ENCODE measurements at places on chromosomes 1 and 21. TPM values are rescaled to one million over a fixed set of nuclear protein-coding genes. Genes with fewer than 3 reads are reported as not detected.

The IVL gene
- total RNA-seq: 43.4 TPM

The IL20 gene
- not detected for total RNA-seq

The LBR gene
- total RNA-seq: 81.0 TPM

The HSD3B1 gene
- 0.75 TPM for total RNA-seq

The RGS7 gene
- total RNA-seq: 0.60 TPM

The MPL gene
- total RNA-seq: 0.55 TPM

The OR2T2 gene
- total RNA-seq: not detected

The TCHHL1 gene
- total RNA-seq: not detected

GRCh38 chr21:45778686-45779085 lies 135.2 kb downstream of the PCBP3 start:
- DNase-seq: no peak

- DNase-seq: no peak
These were observed 76.6 kb downstream of the LMX1A start for GRCh38 chr1:165279882-165280281.

DNA sequence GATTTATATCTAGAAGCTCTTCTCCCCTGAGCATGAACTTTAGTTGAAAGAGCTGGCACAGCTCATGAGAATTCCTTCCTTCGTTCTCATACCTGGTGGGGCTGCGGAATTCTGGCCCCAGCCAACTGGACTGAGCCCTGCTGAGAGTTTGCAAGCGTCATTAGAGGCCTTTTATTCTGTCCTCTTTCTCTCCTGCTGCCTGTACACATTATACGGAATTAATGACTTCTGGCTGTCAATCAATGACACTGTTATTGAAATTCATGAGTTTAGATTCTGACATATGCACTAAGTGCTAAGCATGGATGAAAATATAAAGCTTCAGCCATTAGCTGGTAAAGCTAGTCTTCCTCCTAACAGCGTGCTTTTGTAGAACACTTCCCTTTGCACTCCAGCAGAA lies 27.5 kb downstream of the KAZN start:
- no peak for DNase-seq

- no peak for DNase-seq
These were observed 50.8 kb upstream of the POU3F1 start for GRCh38 chr1:38097284-38097898.

DNA sequence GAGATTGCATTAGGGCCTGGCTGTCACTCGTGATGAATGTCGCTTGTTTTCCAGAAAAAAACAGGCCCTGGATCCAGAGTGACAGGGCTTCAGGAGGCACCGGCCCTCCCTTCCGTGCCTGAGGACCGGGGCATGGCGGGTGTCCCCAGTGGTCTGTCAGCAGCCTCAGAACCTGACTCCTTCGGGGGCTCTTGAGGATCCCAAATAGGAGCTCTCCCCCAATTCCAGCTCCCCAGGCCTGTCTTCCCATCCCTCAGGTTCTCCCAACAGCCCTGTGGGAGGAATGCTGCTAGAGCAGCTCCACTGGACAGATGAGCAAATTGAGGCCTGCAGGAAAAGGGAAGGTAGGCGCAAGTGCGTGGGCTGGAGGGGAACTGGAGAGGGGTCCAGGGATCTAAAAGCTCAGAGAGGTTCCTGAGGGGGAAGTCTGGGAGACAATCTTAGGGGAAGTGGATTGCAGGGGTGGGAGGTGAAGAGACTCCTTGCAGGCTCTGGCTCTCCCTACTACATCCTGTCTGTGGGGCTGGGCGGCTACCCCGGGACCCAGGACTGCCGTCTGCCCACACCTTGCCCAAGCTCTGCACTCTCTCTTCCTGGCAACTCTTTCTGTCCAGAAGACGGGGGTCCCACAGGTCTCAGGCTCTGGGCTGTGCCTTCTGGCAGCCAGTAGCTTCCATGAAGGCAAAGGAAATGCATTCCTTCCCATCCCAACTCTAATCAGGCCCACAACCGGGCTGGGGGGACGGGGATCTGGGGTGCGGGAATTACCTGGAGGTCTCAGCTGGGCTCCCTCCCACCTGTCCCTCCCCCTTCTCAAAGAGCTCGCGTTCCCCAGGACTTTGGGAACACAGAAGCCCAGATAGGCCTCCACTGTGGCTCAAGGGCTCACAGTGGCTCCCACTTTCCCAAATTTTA lies 105.7 kb upstream of the CASZ1 start:
- DNase-seq: no peak

DNA sequence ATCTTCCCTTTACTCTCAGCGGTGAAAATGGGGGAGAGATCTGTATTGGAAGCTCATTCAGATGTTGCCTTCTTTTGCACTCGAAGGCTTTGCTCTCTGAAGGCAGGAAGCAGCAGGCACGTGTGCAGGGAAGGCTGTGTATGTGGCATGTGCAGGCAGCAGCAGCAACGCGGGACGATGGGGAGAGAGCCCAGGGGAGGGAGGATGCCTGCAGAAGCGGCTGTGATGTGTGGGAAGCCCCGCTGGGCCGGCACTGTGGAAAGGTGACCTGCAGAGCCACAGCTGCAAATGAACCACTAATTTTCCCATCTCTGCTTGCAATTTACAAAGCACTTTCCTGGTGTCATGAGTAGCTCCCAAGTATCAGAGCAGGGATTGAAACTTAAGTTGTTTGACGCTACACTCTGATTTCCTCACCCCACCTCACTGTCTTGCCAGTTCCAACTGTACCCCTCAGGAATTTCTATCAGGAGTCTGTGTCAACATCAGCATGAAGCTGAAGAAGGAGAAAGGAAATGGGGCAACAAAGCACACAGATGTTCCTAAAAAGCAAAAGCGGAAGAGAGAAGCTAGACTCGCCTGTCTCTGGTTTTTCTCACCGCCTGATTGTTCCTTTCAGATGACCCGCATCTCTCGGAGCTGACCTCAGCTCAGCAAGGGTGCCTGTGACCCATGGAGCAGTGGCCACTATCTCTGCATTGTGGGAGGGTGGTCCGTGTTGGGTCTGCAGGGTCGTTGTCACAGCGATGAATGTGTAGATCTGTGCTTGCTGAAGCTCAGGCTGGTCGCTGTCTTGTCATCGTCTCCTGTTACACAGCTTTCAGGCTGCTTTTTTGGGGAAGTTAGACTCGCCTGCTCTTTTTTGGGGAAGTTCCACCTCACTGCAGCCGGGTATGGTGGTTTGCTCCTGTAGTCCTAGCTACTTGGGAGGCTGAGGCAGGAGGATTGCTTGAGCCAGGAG lies 156.1 kb downstream of the KIF26B start:
- no peak for DNase-seq

GRCh38 chr1:23634840-23635651 lies 56.6 kb upstream of the RPL11 start:
- DNase-seq: peak; percentile 74

DNA sequence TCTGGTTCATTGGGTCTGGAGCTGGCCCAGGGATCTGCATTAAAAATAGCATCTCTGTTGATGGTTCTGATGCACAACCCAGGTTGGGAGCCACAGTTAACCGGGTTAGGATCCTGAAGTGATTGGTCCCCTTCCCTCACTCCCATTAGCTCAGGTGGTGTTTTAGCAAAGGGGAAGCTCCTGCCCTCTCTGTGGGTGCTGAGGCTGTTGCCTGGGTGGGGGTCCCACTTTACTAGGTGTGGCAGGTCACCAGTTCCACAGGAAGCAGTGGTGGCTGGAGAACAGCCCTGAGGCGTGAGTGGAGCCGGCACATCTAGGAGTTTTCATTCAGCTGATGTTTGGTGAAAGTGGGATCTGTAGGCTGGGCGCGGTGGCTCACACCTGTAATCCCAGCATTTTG lies 86.5 kb downstream of the MAN1C1 start:
- no peak for DNase-seq

DNA sequence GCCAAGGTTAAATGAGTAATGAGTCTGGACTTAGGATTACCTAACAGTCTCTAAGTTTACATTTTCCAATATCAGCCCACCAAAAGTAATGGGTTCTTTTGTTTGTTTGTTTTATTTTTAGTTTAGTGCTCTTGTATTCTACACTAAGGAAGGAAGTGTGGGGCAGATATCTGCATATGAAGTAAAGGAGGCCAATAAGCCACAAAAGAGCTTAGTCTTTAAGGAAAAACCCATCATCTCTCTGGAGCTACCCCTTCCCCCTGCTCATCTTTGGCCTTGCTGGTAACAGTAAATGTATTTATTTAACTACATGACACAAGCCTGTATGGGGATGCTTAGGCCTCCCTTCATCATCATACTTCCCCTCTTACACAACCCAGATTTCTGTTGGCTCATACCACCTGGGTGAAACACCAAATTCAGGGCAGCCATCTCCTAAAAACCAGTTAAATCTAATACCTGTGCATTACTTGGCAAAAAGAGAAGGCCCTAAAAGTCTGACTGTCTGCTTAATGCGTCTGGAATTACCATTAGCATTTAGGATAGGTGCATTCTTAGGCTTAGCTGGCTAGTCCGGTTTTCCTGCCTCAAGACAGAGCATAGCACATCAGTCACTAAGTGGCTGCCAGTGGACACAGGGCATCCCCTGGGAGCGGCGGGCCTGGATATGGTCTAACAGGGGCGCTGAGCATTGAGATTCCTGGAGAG lies 96.8 kb upstream of the ADGRL2 start:
- no peak for DNase-seq

GRCh38 chr1:21638531-21639341 lies 30.4 kb downstream of the RAP1GAP start:
- peak; percentile 74 for DNase-seq

DNA sequence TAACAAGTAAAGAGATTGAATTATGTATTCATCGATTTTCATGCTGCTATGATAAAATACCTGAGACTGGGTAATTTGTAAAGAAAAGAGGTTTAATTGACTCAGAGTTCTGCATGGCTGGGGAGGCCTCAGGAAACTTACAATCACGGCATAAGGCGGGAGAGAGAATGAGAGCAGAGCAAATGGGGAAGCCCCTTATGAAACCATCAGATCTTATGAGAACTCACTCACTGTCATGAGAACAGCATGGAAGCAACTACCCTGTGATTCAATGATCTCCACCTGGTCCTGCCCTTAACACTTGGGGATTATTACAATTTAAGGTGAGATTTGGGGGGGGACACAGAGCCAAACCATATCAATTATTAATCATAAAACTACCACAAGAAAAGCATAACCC lies 3.3 kb upstream of the GBP3 start:
- no peak for DNase-seq

GRCh38 chr21:33238146-33238545 lies 8.4 kb downstream of the IFNAR2 start:
- DNase-seq: no peak

GRCh38 chr1:19800076-19800804 lies 524 bp upstream of the TMCO4 start:
- peak; percentile 58 for DNase-seq

- no peak for DNase-seq
These were observed 54.6 kb downstream of the FH start for GRCh38 chr1:241464985-241465384.

- DNase-seq: no peak
These were observed 18.1 kb downstream of the CFAP74 start for GRCh38 chr1:1985375-1986050.

DNA sequence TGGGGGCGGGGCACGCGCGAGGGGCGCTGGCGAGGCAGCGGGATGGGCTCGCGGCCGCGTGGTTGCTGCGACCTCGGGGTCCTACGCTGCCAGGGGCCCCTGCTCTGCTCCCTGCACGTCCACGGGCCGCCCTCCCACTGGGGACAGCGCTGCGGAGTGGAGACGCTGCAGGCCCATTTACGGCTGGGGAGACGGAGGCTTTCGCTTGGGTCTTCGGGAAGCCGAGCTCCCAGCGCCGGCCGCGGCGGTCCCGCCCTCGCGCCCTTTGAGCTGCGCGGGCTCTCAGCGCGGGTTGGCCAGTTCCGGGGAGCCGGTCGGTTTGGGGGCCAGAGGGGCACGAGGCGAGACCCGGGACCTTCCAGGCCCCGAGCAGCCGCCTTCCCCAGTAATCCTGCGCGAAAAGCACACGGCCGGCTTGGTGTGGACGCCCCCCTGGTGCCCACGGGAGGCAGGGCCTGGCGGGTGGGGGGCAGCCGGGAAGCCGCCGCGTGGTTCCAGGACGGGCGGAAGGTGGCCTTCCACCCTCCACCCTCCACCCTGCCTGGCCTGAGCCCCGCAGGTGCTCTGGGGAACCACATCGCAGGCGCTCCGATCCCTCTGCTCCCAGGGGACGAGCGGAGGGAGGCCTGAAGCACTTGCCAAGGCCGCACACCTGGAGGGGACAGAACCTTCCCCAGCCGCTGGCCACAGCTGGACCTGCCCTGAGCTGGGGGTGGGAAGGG lies 570 bp upstream of the PEX10 start:
- no peak for DNase-seq

DNA sequence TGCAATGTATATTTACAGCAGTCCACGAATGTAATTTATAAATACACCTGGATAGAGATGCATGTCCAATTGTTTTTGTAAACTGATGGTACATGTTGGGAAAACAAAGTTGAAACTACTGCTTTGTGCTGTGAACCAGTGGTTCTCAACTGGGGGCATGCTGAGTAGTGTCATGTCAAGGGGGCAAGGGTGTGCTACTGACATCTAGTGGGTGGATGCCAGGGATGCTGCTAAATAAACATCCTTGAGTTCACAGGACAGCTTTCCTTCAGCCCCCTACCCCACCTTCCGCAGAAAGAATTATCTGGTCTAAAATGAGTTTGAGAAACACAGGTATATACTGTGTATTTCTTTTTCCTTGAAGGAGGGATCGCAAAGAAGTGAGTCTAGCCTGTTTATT lies 95.9 kb downstream of the RASAL2 start:
- DNase-seq: no peak

GRCh38 chr1:209650454-209650853 lies 1.8 kb downstream of the LAMB3 start:
- DNase-seq: no peak

- DNase-seq: no peak
These were observed 54.4 kb upstream of the WNT2B start for GRCh38 chr1:112454316-112454715.

DNA sequence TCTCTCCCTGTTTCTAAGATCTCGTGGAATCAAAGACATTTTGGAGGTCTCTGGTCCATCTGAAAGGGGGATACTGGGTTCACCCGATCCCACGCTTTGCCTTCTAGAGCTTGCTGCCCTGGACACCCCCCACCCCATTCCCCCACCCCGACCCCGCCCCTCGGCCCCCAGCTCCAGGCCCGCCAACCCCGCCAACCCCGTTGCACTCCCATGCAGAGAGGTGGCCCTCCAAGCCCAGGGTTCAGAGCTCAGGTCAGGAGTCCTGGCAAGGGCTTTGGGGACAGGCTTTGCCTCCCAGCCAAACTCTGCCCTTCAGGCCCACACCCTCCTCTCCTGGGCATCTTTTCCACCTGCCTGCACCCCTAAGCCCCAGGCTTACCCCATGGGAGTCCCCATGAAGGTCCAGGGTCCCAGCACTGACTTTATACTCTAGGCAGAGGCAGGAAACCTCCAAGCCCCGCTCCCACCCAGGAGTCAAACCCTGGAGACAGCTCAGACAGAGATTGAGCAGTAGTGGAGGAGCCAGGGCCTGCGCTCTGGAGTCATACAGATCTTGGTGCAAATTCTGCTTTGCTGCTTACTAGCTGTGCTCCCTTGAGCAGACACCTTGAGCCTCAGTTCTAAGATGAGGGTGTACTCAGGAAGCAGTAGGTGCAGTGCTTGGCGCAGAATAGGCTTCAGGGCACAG lies 155.9 kb downstream of the FOXD2 start:
- no peak for DNase-seq

DNA sequence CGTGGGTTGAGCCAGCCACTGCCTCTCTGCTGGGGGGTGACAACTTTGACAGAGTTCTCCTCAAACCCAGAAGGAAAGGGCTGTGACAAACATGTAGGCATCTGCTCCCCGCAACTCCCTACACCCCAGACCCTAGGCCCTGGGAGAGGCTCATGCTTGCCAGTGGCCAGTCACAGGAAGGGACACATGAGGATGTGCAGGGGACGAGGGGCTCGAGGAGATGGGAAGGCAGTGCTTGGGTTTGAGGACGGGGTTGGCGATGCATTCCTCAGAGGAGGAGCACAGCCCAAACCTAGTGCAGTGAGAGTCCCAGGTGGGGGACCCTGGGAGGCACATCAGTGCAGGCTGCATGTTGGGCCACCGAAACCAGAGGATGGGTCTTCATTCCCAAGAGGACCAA lies 62.1 kb downstream of the STUM start:
- no peak for DNase-seq
